ENCODE measurements at places on chromosomes 1 and 21.
A peak's percentile ranks its signal among the peaks of the same experiment; 100 is the strongest.

GRCh38 chr1:168918860-168919741 lies 187.4 kb upstream of the ATP1B1 start:
- DNase-seq: no peak

- no peak for DNase-seq
Observed at GRCh38 chr1:70874818-70875217, 172.8 kb downstream of the PTGER3 start.

DNA sequence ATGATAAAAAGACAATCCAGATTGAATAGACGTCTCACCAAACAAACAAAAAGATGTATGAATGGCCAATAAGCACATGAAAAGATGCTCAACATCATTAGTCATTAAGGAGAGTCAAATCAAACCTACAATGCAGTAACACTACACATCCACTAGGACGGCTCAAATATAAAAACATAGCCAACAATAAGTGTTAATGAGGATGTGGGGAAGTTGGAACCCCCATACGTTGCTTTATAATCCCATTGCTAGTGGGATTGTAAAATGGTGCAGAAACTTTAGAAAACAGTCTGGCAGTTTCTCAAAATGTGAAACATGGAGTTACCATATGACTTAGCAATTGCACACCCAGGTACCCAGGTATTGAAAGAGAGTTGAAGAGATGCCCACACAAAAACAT lies 14.7 kb upstream of the IL24 start:
- no peak for DNase-seq

- no peak for DNase-seq
Observed at GRCh38 chr21:32496568-32496967, 84.1 kb downstream of the EVA1C start.

DNA sequence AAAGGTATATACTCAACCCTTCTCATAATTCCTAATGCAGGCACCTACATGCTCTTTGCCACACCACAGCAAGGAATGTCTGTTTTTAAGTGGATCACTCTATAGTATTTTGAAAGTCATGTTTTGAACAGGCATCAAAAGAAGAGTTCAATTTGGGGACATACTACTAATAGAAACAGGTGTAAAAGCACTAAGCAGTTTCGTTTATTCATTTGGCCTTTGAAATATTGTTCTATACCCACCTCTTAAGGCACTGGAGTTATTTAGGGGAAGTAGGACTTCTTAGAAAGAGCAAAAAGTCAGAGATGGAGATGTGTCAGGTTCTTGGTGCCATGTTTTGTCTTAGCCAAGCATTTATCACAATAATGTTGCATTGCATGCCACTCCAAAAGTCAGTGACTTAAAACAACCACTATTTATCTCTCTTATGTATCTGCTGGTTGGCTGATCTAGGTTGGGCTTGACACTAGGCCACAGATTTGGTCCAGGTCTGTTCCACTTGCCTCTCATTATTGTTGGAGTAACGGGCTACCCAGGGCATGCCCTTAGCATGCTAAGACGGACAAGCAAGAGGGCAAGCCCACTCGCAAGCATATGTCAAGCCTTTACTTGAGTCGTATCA lies 107.5 kb downstream of the RGL1 start:
- DNase-seq: no peak

DNA sequence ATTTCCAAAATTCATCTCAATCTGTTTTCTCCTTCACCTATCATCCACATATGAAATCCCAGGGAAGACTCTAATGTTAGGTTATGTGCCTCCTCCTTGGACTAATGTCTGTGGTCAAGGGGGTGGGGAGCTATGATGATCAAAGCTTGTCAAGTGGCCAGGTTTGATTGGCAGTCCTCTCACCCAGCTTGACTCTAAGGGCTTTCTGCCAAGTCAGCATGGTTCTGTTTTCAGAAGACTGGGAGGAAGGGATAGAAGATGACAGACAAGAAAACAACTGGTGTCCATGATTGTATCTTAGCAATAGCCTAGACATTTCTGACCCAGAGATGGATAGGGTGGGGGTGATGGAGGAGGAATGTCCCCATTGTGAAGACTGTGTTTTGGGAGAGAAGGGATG lies 9.1 kb upstream of the THEM5 start:
- DNase-seq: no peak

GRCh38 chr1:178718520-178718919 lies 6.5 kb upstream of the RALGPS2 start:
- no peak for DNase-seq

GRCh38 chr1:89310505-89310904 lies 37.8 kb upstream of the GBP5 start:
- no peak for DNase-seq

- DNase-seq: no peak
Observed at GRCh38 chr1:168835176-168835575, 106.2 kb upstream of the DPT start.

DNA sequence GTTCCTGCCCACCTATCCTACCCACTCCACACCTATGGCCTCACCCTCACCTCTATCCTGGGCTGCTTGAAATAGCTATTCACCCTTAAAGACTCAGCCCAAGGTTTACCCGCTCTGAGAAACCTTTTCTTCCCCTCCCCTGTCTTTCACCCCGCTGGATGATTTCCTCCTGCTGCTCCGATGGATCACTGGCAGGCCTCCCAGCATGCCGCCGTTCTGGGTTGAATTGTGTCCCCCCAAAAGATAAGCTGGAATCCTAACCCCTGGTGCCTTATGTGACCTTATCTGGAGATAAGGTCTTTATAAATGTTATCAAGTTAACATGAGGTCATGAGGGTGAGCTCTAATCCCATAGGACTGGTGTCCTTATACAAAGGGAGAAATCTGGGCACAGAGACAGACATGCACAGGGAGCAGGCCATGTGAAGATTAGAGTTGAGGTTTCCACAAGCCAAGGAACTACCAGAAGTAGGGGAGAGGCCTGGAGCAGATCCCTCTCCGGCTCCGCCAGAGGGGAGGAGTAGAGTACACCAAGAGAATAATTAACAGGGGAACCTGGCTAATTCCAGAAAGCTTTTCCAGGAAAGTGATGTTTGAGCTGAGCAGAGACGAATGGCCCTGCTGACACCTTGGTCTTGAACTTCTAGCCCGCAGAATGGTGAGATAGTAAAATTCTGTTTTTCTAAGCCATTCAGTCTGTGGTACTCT lies 110.0 kb upstream of the SERBP1 start:
- no peak for DNase-seq

- DNase-seq: no peak
Observed at GRCh38 chr1:114219172-114219868, 65.7 kb upstream of the SYT6 start.

DNA sequence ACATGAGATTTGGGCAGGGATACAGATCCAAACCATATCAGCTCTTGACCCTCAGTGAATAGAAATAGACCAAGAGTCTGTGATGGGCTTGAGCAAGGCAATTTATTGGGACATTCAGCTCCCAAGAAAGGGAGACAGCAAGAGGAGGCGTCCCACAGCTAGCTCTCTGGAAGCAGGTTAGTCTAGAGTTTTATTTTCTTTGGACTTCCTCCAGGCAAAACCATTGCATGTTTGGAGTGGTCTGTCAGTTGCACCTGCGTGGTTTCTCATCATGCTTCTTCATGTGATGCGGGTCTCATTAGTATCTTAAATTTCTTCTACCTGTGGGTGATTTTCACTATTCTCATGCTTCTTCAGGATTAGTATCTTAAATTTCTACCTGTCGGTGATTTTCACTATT lies 1530.6 kb downstream of the PLA2G4A start:
- no peak for DNase-seq

DNA sequence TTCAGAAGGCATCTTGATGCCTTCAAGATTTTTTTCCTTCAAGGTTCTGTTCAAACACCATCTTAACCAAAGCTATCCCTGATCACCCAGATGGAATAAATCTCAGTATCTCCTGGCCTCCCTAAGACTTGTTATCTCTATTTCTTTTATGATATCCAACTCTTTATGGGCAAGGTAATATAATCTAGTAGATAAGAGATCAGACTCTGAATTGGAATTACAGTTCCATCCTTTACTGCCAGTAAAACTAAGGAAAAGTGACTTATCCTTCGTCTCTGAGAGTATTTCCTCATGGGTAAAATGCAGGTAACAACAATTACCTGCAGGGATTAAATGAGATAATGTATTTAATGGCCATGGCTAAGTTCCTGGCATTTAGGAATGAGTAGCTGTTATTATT lies 445.0 kb upstream of the DAB1 start:
- DNase-seq: no peak

DNA sequence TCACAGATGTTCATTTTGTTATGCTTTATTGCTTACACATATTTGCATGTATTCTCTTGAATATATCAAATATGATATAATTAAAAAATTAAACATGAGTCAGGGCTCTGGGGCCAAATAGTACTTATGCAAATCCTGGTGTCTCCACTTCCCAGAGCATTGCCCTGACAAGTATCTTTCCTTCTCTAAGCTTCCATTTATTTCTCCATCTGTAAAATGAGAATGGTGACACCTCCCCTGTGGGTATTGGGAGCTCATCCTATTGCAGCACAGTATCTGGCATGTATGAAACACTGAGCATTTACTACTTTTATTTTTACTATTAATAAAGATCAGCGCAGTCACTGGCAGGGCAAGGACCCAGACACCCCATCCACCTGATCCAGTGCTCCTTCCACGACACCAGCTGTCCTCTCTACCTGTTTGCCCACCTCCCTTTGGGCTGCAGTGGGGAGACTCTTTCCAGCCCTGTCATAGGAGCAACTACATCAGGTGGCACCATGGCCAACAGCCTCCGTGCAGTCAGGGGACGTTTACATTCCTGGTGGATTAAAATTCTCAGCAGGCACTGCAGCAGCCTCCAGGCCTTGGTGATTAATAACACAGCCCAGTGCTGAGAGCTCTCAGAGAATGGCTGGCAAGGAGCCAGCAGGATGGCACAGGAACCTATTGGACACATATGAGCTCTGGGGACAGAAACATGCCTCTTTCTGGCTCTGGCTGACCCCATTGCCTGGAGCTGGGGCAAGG lies 113.0 kb downstream of the DMRTB1 start:
- no peak for DNase-seq

GRCh38 chr1:30372792-30373433 lies 350.5 kb downstream of the MATN1 start:
- no peak for DNase-seq

DNA sequence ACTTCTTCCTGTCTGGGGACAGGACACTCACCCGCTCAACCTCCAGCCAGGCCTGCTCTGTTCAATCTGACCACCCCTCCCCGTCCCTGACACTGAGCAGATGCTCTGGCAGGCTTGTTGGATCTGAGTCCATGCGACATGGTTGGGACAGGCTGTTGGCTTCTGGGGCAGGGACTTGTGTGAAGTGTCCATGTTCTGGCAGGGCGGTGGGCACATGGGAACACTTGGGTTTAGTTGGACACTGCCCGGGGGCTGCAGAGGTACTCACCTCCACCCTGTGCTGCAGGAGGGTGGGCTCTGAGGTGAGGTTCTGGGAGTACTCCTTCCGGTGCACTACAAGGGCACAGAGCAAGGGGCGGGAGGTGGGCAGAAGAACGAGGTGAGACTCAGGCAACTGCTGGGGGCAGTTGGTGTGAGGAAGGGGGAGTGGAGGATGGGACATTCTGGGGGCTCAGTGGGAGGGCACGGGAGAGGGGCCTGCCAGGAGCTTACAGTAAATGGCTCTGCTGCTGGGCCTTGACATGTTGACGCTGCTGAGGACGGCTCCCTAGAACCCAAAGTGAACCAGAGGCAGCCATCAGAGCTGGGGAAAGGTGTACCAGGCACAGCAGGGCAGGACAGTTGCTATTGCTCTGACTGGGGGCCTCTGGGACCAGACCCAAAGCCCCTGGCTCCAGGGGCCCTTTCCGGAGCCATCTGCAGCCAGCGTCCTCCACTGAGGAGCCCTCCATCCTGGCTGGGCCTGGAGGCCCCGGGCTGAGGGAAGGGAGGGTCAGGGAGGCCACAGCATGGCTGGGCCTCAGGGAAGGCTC lies 2.3 kb downstream of the EPS8L3 start:
- DNase-seq: peak; percentile 2

DNA sequence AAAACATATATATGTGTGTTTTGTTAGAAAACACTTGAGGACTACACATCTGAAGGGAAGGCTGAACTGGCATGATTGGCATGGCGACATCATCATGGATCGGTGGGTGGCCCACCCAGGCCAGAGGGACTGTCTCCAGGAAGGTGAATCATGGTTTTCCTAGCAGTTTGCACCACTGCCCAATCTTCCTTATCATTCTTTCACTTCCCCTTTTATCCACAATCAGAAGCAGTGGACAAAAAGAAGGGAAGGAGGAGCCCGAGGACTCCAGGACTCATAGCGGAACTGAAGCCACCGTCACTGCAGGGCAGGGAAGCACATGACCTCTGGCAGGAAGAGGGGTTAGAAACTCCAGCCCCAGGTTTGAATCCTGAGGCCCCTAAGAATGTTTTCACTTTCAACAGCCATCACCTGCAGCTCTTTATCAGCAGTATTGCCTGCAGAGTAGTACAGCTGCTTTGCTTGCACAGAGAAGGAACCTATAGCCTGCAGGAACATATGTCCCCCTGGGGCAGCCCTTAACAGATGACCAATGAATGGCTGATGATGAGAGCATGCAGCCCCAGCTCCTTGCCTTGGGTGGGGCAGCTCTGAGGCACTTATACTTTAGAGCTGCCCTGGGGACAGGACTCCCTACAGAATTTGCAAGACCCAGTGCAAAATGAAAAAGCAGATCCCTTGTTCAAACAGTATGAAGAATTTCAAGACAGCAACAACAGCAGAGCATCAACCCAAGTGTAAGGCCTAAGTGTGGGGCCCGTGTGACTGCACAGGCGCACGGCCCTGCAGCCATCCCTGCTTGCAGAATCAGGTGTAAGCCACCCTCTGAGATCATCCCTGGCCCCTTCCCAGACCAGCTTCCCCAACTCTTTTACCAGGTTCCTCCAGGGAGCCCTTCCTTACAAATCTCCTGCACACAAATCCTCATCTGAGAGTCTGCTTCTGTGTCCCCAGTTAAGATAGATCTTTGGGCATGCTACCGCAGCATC lies 241.8 kb upstream of the IRF2BP2 start:
- no peak for DNase-seq

DNA sequence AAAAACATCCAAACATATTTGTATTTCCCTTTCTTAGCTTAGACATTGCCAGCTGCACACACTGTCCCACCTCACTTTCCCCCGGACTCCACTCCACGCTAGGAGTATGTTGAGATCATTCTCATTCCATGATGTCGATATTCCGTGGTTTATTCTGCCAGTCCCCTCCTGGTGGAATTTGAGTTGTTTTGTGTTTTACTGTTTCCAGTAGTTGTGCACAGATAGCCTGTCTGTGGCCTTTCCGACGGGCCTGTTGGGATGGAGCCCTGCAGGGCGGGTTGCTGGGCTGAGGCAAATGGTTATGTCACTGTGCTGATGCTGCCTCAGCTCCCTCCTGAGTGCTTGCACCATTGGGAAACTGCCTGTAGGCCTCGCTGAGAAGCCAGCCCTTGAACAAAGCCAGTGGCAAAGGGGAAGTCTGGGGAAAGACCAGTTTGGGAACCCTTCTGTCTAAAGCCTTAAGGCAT lies 12.8 kb downstream of the TRAPPC10 start:
- no peak for DNase-seq

GRCh38 chr1:145962157-145963102 lies 1.9 kb downstream of the ANKRD34A start:
- peak; percentile 62 for DNase-seq

DNA sequence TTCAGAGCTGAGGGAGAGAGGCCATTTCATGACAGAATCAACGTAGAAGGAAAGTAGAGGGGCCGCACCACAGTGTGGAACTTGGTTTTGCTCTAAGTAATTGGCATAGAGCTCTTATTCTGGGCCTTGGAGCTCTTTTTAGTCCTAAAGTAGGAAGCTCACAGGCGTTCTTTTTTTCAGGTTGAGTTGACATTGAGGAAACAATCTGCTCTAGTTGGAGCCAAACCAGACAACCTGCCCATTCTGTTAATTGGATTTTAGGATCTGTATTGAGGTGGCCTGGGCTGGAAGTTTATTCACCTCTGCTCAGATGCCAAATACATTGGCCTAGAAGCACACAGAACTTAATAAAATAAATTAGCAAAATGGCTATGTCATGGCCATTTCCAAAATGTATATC lies 1093.9 kb downstream of the ADGRL2 start:
- no peak for DNase-seq
